ENCODE measurements at places on chromosomes 5 and 9. TPM values are rescaled to one million over a fixed set of nuclear protein-coding genes. Genes with fewer than 3 reads are reported as not detected.

DNA sequence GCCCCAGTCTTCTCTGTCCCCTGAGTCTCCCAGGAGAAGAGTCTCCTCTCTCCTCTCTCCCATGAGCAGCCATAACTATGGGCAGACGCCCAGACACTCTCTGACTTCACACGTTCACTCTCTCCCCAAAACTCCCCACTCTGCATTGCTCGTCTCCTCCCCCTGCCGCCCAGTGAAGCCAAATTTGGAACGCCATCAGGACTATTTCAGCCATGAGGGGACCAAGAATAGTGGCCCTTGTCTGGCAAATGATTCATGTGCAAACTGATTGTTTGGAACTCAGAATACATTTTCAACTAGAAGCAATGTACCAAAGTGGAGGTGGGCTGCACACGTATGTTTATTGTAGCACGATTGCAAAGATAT, 20.9 kb downstream of the CMBL start:
- no peak overlapping the region for H3K4me3 ChIP-seq
- H3K27me3 ChIP-seq = no peaks in the 10 kb centered on the region
- H3K4me1 ChIP-seq = 0 out of 2 replicates have a peak, but pooled peaks cover 2% of the 10 kb centered on the region

DNA sequence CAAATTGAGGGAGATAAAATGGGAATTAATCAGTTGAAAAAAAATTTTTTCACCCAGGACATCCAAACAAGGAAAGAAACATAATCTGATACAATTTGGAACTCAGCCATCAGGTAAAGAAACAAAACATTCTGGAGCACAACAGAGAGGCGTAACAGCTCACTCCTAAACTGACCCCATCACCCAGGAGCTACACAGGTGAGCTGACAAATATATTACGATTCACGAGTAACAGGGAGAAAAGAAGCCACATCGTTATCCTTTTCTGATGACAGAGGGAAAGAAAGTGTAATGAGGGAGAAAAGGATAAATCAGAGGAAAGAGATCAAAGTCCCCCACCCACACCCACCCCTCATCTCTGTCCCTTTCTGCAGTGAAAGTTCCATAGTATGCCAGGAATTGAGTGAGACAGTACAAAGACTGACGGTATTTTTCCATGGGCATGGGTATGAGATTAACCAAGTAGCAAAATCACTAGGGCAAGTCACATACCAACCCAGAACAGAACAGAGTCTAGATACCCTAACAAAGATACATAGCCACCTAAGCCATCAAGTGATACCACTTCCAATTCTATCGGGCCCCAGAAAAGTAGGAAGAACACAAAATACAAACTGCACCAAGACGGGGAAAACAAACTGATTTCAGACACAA, 45.4 kb downstream of the TMEM245 start:
- no peak overlapping the region for H3K27ac ChIP-seq
- H3K4me3 ChIP-seq = no peak overlapping the region
- peaks cover 24% of the 10 kb centered on the region for H3K36me3 ChIP-seq
- DNase-seq = no peak

DNA sequence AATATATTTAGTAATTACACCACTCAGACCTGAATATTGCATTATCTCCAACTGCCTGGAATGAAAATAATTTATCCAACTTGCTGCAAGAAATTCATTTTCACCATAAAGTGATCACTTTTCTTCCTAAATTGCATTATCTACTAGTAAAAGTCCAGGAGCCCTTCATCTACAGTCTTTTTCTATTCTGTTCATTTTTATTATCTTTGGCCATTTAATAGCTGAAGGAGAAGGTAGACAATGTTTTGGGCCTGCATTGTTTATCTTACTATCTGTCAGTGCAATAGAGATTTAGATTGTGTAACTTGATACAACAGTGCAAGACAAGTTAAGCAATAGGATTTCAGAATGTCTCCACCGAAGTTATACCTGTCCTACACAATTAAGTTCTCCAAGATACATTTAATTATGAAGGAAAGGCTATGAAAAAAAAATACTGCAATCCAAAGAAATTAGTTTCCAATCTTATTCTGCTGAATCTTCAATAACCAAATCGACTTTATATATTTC, 1339.7 kb upstream of the CDH6 start:
- H3K36me3 ChIP-seq = no peaks in the 10 kb centered on the region
- H3K27me3 ChIP-seq = no peaks in the 10 kb centered on the region
- no peaks in the 10 kb centered on the region for H3K4me1 ChIP-seq
- DNase-seq = no peak
- H3K4me3 ChIP-seq = no peak overlapping the region

DNA sequence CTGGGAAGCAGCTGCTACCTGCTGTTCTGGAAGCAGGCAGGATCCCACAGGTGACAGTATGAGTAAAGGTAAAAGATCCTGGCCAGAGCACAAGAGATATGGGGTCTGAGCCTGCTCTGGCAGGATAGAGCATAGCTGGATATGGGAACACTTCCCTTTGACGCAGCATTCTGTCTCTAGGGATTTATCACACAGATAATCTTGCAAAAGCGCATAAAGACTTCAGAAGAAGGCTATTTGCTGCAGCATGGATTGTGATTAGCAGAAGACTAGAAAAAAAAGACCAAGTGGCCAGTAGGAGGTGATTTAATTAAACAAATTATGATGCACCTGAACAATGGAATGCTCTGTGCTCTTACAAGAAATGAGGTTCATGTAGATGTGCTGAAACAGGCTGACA, 52.4 kb upstream of the PWWP2A start:
- H3K36me3 ChIP-seq = no peaks in the 10 kb centered on the region
- H3K27ac ChIP-seq = no peak overlapping the region
- H3K27me3 ChIP-seq = no peaks in the 10 kb centered on the region

DNA sequence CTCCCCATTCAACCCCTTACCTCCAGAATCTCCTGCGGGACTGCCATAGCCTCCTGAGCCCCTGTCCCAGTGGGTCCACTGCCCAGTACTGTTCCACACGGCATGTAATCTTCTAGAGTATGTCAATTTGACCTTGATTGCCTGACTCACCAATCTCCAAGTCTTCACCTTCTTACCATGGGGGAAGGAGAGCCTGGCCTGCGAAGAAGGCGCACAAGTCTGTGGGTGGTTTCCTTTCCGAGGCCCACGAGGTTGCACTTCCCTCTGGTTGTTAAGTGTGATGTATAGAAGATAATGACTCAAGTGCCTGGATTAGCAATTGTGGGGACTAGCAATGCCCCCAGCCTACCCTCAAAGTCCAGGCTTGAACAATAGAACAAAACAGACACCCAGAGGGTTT, 8.1 kb upstream of the TENT4A start:
- H3K27me3 ChIP-seq = no peaks in the 10 kb centered on the region
- DNase-seq = no peak
- peak overlapping the region; percentile 52 for H3K27ac ChIP-seq
- H3K36me3 ChIP-seq = no peaks in the 10 kb centered on the region

DNA sequence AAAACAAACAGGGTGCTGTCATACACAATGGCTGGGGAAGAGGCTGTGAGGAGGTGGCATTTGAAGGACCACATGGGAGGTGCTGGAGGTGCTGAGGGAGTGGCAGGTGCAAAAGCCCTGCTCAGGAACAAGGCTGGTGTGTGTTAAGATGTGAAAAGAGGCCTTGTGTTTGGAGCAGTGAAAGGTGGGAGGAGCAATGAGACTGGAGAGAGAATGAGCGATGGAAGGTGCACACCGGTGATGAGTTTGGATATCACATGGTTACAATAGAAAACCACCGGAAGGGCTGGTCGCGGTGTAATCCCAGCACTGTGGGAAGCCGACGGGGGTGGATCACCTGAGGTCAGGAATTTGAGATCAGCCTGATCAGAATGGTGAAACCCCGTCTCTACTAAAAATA, 9.2 kb upstream of the FIBCD1 start:
- peaks cover 22% of the 10 kb centered on the region for H3K4me1 ChIP-seq
- H3K27me3 ChIP-seq = no peaks in the 10 kb centered on the region
- DNase-seq = no peak
- H3K4me3 ChIP-seq = no peak overlapping the region
- H3K36me3 ChIP-seq = no peaks in the 10 kb centered on the region
- no peak overlapping the region for H3K27ac ChIP-seq

DNA sequence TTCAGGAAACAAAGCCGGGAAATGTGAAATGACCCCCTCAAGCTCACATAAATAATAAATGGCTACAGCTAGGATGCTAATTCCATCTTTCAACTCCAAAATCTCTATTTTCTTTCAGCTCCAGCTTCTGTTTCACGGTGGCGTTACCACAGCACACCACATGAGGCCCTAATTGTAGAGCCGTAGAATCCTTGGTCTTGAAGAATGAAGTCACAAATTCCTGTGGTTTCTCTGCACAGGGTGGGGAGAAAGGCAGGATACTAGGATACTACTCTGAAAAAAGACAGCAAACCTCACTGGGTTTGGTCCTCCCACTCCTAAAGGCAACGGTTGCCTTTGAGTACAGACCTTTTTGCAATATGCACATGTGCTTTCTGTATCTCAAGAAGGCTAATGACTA, 13.9 kb upstream of the RARS1 start:
- H3K4me1 ChIP-seq = 0 out of 2 replicates have a peak, but pooled peaks cover 6% of the 10 kb centered on the region
- H3K27ac ChIP-seq = no peak overlapping the region
- peaks cover 7% of the 10 kb centered on the region for H3K36me3 ChIP-seq
- H3K4me3 ChIP-seq = no peak overlapping the region
- DNase-seq = no peak
- H3K27me3 ChIP-seq = no peaks in the 10 kb centered on the region

GRCh38 chr5:74376187-74376586, 264.3 kb downstream of the ENC1 start:
- no peak overlapping the region for H3K4me3 ChIP-seq
- no peaks in the 10 kb centered on the region for H3K4me1 ChIP-seq
- no peak for DNase-seq
- no peak overlapping the region for H3K27ac ChIP-seq
- H3K27me3 ChIP-seq = no peaks in the 10 kb centered on the region
- H3K36me3 ChIP-seq = no peaks in the 10 kb centered on the region

DNA sequence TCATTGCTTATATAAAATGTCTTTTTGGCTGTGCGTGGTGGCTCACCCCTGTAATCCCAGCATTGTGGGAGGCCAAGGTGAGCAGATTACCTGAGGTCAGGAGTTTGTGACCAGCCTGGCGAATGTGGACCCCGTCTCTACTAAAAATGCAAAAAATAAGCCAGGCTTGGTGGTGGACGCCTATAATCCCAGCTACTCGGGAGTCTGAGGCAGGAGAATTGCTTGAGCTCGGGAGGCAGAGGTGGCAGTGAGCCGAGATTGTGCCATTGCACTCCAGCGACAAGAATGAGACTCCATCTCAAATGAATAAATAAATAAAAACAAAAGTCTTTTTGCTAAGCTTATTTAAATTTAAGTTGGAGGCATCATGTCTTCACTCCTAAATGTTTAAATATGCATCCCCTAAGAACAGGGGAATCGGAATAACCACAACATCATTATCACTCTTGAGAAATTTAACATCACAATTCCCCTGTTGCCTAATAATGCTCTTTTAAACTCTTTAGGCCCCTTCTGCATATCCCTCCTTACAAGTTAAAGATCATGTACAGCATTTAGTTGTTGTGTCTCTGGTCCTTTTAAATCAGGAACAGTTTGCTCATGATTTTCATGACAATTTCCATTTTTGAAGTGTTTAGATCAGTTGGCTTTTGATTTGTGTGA, 72.8 kb downstream of the ERBIN start:
- no peak overlapping the region for H3K27ac ChIP-seq
- H3K36me3 ChIP-seq = 0 out of 2 replicates have a peak, but pooled peaks cover 3% of the 10 kb centered on the region
- DNase-seq = no peak
- no peak overlapping the region for H3K4me3 ChIP-seq

- no peak overlapping the region for H3K4me3 ChIP-seq
- no peaks in the 10 kb centered on the region for H3K36me3 ChIP-seq
- DNase-seq = no peak
- H3K27me3 ChIP-seq = no peaks in the 10 kb centered on the region
- H3K27ac ChIP-seq = no peak overlapping the region
Observed at GRCh38 chr9:17938035-17938655, 359.3 kb downstream of the SH3GL2 start.

- no peaks in the 10 kb centered on the region for H3K36me3 ChIP-seq
- H3K4me3 ChIP-seq = no peak overlapping the region
Observed at GRCh38 chr9:110101531-110102161, 106.3 kb downstream of the C9orf152 start.

- H3K36me3 ChIP-seq = no peaks in the 10 kb centered on the region
- H3K4me1 ChIP-seq = no peaks in the 10 kb centered on the region
- H3K4me3 ChIP-seq = no peak overlapping the region
- no peaks in the 10 kb centered on the region for H3K27me3 ChIP-seq
- no peak for DNase-seq
Observed at GRCh38 chr9:16341177-16341576, 529.3 kb downstream of the BNC2 start.

DNA sequence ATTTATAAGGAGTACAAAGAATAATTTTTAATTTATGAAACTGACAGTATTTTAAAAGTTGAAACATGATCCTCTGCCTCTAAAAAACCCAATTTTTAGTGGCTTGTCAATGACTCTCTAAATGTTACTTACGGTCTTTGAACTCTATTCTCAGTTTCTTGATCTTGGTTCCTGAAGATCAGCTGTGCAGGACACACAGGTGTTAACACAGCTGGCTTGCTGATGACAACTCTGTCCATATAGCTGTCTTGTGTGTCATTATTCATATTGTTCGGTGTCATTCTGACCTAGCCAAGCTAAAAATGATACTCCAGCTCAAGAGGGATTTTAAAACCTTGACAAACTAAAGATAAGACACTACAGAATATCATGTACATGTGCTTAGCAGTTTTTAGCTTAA, 314.5 kb downstream of the CCDC171 start:
- no peak for DNase-seq
- H3K27me3 ChIP-seq = no peaks in the 10 kb centered on the region
- no peaks in the 10 kb centered on the region for H3K36me3 ChIP-seq

DNA sequence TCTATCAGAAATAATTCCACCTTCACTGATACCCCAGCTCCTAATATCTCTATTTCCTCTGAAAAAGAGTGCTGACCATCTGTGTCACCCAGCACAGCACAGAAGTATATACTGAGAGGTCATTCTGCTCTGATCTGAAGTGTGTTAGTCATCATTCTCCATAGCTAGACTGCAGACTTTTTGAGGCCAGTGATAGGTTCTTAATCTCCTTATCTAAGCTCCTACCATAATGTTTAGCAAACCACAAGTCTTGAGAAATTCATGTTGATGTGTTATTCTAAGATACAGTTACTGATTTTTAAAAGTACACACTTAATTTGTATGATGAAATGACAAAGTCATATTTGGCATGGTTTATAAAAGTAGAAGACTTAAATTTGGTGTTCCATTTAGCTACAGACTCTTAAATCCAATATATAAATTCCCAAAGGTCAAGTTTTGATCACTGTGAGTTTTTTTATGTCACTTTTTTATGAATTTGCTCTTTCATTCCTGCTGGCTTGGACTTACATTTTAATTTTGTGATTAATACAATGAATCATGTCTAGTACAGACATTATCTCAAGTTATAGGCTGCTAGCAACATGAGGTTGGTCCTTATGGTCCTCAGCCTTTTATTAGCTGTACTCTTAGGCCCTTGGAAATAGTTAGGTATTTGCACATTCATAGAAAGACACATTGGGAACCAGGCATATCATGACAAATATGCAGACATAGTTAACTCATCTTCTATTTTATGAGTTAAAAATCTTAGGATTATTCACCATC, 380.8 kb downstream of the EBF1 start:
- no peak overlapping the region for H3K4me3 ChIP-seq
- H3K4me1 ChIP-seq = no peaks in the 10 kb centered on the region
- no peaks in the 10 kb centered on the region for H3K36me3 ChIP-seq
- H3K27ac ChIP-seq = no peak overlapping the region

- H3K4me3 ChIP-seq = no peak overlapping the region
- no peaks in the 10 kb centered on the region for H3K4me1 ChIP-seq
- no peak overlapping the region for H3K27ac ChIP-seq
- no peak for DNase-seq
Observed at GRCh38 chr9:84501587-84501986, 161.0 kb upstream of the SLC28A3 start.

Gene CDX1
- total RNA-seq = not detected

Gene IL33
- not detected for total RNA-seq

Gene TMEM252
- total RNA-seq = not detected

Gene SEC24A
- total RNA-seq = 16.8 TPM

Gene FOXD4L3
- total RNA-seq = 0.25 TPM

Gene IL7R
- 0.98 TPM for total RNA-seq

Gene TYRP1
- not detected for total RNA-seq
